Substantia nigra (tissue), 51 donors: ENCODE measurements at places on chromosomes 7 and 10.
A peak's percentile ranks its signal among the peaks of the same experiment; 100 is the strongest.

DNA sequence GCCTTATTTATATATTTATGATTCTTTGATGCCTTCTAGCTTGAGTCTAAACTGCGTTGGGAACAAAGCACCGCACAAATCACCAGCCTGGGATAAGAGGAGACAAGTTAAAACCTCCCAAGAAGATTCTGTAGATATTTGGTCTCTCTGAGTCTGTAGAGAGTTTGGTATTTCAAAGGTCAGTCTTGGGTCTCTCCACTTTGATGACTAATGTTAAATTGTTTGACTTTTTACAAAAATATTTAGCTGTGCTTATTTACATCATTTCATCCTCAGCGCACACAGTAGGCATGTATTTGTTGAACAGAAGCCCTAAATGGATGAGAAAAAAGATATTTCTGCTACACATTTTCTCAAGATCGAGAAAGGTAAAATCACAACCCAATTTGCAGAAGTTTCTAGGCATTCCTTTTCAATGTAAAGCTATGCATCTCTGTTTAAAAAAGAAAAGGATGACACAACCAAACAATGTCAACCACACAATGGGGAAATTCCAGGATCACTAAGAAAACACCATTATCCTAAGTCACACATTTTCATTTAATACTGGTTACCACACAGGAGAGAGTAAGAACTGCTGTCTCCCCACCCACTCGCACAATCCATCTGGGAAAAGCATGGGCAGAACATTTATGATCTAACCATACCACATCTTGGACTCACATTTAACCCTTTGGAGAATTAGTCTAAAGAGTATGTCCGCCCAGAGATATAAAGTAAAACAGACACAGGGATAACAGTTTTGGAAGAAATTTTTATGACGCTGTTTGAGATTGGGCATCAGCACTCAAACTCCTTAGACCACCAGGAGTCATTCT lies 4.4 kb downstream of the CDK6 start:
- DNase-seq = no peak

- DNase-seq = no peak
These were observed 51.5 kb downstream of the DNAJB6 start for GRCh38 chr7:157388301-157388700.

- DNase-seq = peak; percentile 15
These were observed 2.2 kb upstream of the ZNF92 start for GRCh38 chr7:65371468-65371867.

- DNase-seq = peak; percentile 63
These were observed 653 bp upstream of the ADRB1 start for GRCh38 chr10:114042895-114043531.
